ENCODE measurements at places on chromosomes 6 and 20.

DNA sequence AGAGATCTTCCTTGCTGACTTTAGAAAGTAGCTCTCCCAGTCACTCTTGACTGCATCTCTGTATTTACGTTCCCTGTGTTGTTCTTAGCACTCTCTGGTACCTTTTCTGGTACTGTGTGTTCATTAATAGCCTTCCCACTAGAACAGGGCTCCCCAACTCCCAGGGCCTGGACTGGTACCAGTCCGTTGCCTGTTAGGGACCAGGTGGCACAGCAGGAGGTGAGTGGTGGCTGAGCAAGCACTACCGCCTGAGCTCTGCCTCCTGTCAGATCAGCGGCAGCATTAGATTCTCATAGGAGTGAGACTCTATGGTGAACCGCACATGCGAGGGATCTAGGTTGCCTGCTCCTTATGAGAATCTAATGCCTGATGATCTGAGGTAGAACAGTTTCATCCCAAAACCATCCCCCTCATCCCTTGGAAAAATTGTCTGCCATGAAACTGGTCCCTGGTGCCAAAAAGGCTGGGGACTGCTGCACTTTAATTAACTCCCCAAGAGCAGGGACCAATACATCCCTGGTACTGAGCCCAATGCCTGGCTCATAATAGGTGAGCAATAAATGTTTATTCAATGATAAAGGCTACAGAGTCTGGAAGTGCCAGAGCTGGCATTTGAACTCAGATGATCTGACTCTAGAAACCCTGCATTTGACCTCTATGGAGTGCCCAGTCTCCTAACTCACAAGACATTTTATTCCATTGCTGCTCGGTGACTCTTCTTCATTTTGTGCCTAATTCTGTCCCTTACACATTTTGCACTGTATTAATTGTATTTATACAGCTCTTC is 11.0 kb downstream of the UTRN start:
- DNase-seq: no peak

- DNase-seq: no peak
Measured at GRCh38 chr20:36591854-36592641, 13.5 kb upstream of the RAB5IF start.

DNA sequence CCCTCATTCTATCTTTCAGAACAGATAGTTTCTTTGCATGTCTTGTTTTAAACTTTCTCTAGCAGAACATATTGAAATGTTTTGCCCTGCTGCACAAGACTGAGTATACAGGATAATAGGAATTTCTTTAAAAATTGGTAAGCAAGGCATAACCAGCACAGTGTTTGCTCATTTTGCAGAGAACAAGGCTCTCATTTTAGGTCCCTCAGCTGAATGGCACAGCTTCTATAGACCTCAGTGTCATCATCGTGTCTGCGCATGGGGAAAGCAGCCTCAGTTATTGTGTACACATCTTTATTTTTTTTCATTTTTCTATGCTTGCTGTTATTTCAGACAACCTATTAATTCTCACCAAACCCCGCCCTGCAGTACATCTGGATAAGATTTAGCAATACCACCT is 35.7 kb downstream of the TTI1 start:
- no peak for DNase-seq

DNA sequence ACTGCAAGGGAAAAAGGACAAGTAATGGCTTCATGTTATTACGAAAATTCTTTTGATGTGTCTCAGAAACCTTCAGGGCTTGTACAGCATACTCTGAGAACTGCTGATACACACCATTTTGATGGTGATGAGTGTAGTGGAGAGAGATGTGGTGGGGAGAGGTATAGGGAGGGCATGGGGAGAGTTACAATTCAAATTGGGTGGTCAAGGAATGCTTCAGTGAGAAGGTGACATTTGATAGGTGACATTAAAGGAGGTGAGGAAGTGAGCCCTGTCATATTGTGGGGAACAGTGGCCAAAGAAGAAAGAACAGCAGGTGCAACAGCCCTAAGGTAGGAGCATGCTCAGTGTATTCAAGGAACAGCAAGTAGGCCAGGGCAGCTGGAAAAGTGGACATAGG is 318.9 kb downstream of the CLIC5 start:
- no peak for DNase-seq

- DNase-seq: no peak
Measured at GRCh38 chr6:13304580-13305260, 23.6 kb downstream of the TBC1D7 start.

GRCh38 chr6:148855744-148856143 is 108.9 kb downstream of the UST start:
- no peak for DNase-seq

DNA sequence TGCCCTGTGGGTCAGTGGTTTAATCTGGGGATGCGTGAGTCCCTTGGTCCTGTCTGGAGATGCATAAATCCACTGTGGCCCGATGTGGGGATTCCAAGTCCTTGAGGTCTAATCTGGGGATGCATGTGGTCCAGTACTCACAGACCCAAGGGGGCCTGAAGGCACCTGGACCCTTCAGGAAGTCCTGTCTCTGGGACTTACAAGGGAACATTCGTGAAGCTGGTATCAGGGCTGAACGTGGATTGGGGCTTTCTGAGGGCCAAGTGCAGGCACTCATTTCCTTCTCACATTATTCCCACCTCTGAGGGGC is 25.2 kb upstream of the GTSF1L start:
- DNase-seq: no peak

DNA sequence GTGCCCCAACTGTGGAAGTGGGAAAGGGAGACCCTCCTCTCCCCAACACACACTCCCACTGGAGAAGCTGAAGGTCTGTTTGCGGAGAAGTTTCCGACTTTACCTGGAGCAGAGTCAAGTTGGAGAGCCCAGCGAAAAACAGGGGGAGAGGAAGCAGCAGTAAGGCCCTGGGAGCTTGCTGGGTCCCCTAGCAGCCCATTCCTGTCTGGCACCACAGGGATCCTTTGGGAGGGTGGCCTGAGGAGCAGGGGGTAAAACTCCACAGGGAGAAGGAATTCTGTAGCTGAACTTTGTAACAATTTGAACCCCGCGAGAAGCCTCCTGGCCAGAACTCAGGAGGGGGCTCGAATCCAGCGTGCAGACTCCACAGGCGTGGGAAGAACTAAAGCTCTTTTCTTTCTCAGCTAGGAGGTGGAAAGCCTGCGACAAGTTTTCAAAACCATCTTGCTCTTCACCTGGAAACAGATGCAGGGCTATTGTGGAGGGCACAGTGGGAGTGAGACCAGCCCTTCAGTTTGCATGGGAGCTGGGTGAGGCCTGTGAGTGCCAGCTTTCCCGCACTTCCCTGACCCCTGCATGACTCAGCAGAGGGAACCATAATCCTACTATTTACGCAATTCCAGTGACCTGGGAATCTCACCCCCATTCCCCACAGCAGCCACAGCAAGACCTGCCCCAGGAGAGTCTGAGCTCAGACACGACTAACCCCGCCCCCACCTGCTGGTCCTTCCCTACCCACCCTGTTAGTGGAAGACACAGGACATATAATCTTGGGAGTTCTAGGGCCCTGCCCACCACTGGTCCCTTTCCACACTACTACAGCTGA is 25.8 kb downstream of the SERPINB9 start:
- DNase-seq: no peak

GRCh38 chr6:9831783-9832182 is 583.1 kb downstream of the TFAP2A start:
- DNase-seq: no peak

DNA sequence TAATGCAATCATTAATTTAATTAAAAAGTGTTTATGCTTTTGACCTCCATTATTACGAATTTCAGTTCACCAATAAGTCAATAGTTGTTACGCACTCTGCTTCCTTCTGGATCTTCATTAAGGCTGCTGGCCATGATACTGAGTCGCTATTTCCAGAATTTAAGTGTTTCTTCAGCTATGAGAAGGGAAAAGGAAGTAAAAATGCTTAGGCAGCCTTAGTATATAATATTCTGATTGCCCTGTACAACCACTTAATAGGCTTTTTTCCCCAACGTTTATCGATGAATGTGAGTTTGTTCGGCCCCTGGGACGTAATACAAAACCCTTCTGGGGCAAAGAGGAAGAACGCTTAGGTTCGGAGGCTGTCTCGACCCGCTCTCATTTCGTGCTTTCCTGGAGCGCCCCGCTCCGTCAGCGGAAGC is 644 bp downstream of the OARD1 start:
- DNase-seq: no peak

DNA sequence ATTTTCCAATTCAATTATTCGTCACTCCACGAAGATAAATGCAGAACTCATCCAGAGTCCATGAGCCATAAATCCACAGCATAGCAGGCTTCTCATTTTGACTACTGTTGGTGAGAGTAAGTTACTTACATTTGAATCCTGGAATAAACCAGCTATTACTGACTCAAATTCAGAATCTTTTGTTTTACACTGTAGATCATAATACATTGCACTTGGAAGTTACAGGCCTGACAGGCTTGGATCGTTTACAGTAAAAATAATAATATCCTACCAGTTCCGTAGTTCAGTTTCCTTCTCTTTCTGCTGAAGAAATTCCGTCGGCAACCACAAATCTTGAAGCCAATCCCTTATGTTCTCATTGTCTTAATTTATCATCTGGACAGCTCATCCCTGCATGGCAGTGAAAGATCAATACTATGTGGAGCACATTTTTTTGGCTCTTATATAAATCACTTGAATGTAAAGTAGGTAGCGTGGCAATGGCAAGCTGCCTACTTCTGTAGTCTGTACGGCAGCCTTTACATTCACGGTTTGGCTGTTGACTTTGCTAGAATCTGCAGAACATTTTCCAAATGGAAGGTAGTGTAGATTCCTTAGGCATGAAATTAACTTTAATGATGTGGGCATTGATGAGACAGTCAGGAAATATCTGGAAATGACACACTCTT is 142.9 kb downstream of the WDR27 start:
- no peak for DNase-seq

- DNase-seq: no peak
Measured at GRCh38 chr6:51949526-51949925, 137.9 kb downstream of the PKHD1 start.

- DNase-seq: no peak
Measured at GRCh38 chr6:155125906-155126305, 130.8 kb downstream of the TIAM2 start.

- peak; percentile 29 for DNase-seq
Measured at GRCh38 chr6:140921366-140922226, 1211.1 kb upstream of the GJE1 start.

- DNase-seq: no peak
Measured at GRCh38 chr6:3270258-3270657, 11.5 kb downstream of the PSMG4 start.

DNA sequence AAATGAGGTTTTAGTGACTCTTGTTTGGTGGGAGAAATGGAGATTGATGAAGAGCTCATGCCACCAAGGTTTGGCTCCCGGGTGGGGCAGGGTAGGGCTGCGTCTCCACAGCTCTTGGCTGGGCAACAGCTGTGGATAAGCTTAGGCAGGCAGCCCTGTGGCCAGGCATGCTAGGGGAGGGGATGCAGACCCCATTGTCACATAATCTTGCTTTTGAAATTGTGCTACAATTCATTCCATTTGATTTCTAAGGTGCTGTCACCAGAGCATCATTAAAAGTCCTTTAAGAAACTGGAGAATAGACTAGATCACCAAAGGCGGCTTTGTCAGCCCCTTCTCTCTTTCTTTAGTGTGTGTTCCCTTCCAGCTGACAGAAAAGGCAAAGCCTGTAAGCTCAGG is 574.2 kb upstream of the JAG1 start:
- DNase-seq: no peak

- DNase-seq: no peak
Measured at GRCh38 chr6:79168695-79168980, 65.8 kb downstream of the HMGN3 start.

GRCh38 chr6:24874776-24875533 is 60.8 kb downstream of the RIPOR2 start:
- DNase-seq: no peak

GRCh38 chr6:5135788-5136376 is 50.7 kb downstream of the PPP1R3G start:
- DNase-seq: no peak

- no peak for DNase-seq
Measured at GRCh38 chr20:53527196-53527595, 66.4 kb downstream of the ZNF217 start.

- no peak for DNase-seq
Measured at GRCh38 chr6:136546331-136546730, 3.9 kb downstream of the MAP7 start.

DNA sequence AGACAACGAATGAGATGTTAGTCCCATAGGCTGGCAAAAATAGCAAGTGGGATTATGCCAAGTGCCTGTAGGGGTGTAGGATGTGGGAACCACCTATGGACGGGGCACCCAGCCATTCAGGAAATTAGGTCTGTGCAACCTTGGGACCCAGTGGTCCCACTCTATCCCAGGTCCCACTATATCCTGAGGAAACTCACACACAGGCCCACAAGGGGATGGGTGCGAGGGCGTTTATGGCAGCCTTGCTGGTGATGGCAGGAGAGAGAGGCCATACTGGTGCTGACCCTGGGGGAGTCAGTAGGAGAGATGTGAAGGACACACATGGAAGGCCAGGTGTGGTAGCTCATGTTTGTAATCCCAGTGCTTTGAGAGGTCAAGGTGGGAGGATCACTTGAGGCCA is 163.6 kb downstream of the EYA2 start:
- DNase-seq: no peak

- no peak for DNase-seq
Measured at GRCh38 chr6:139765825-139766285, 391.4 kb upstream of the CITED2 start.

GRCh38 chr6:40480678-40481077 is 106.5 kb downstream of the LRFN2 start:
- no peak for DNase-seq

DNA sequence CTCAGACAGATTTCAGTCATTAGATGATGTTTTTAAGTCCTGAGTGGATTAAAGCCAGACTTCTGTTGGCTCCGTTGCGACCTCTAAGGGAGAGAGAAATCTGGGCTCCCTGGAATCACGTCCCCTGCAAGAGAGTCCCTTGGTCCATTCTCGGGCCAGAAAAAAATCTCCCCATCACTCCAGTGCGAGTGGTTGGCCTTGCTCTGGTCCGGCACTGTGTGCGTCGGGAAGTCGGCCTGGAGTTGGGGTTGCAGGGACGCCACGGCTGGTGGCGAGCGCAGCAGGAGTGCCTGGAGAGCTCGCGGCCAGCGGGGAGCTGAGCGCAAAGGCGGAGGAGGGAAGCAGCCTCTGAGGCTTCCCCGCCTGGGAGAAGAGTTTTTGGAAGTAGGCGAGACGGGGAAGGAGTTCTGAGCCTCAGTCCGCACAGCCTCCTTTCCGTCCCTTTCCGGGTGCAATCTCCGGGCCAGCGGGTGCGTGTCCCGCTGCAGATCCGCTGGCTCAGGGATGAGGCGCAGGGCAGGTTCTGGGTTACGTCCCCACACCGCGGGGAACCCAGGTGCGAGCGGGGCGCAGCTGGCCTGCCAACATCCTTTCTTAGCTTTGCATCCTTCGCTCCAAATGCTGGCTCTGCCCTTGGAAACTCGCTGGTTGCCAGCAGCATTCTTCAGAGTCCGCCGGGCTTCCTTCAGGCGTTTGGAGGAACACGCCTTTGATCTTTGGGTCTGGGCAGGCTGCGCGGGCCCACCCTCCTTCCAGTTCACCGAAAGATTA is 6.8 kb downstream of the TCF21 start:
- no peak for DNase-seq

GRCh38 chr6:130381459-130382380 is 15.9 kb downstream of the TMEM200A start:
- DNase-seq: no peak

- no peak for DNase-seq
Measured at GRCh38 chr20:45039475-45039820, 61.5 kb downstream of the KCNS1 start.

- DNase-seq: no peak
Measured at GRCh38 chr6:86147859-86148258, 505.2 kb upstream of the SYNCRIP start.
